ENCODE measurements at places on chromosomes 16 and 17.

- no peak for DNase-seq
Observed at GRCh38 chr17:75572713-75573539, 14.7 kb upstream of the MYO15B start.

- no peak for DNase-seq
Observed at GRCh38 chr16:47979616-47980182, 176.1 kb downstream of the ABCC12 start.

GRCh38 chr16:79537584-79537983 lies 63.0 kb downstream of the MAF start:
- no peak for DNase-seq

DNA sequence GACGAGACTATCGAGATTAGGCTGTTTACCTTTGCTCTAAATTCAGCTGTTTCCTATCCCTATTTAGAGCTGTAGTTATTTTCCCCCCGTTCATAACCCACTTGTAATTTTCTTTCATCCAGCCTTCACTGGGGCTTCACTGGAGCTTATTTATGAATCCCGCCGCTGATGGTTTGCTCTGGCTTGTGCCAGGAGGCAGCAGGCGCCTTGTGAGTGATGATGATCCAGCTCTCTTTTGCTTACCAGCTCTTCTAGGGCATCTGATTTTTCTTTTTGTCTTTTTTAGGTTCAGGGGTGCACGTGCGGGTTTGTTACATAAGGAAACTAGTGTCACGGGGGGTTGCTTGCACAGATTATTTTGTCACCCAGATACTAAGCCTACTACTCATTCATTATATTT lies 37.4 kb upstream of the CDH13 start:
- no peak for DNase-seq

- DNase-seq: no peak
Observed at GRCh38 chr17:83183951-83184506, 104.6 kb downstream of the METRNL start.

GRCh38 chr16:50280932-50281331 lies 14.6 kb downstream of the ADCY7 start:
- DNase-seq: no peak

- DNase-seq: no peak
Observed at GRCh38 chr17:27564463-27564862, 66.5 kb upstream of the LGALS9 start.

- DNase-seq: no peak
Observed at GRCh38 chr17:60355663-60356594, 36.0 kb downstream of the USP32 start.

GRCh38 chr16:60295451-60295850 lies 1561.3 kb upstream of the GOT2 start:
- no peak for DNase-seq

- DNase-seq: no peak
Observed at GRCh38 chr17:43547659-43548256, 1.6 kb upstream of the ETV4 start.

- no peak for DNase-seq
Observed at GRCh38 chr17:73291260-73291801, 20.5 kb downstream of the CDC42EP4 start.

DNA sequence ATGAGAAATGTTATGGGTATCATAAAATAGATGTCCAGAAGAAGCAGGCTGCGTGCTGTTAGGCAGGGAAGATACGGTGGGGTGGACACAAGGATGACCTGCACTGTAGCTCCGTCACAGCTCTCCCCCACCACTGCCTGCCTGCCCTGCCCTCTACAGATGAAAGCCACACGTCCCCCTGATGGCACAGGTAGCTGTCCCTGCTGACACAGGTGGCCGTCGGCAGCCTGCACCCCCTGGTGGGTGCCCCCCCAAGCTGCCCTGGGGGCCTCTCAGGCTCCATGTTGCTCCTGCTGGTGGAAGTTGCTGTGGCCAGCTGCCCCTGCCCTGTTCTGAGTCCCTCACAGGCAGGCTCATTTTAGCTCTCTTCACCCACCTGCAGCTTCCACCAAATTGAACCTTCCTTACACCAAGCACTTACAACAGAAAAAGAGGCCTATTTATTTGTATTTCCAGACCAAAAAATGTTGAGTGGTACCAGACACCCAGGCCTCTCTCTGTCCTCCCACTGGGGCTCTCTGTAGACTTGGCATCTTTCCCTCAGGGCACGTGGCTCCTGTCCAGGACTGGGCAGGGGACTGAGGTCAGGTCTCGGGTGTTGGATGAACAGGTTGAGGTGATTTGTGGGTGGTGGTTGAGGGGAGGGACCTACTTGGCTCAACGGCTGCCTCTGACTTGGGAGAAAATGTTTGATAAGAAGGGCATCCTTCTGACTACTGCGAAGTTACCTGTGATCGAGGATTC lies 50.1 kb upstream of the CACNG5 start:
- DNase-seq: no peak

- DNase-seq: no peak
Observed at GRCh38 chr17:57691939-57692338, 53.2 kb downstream of the CCDC182 start.

DNA sequence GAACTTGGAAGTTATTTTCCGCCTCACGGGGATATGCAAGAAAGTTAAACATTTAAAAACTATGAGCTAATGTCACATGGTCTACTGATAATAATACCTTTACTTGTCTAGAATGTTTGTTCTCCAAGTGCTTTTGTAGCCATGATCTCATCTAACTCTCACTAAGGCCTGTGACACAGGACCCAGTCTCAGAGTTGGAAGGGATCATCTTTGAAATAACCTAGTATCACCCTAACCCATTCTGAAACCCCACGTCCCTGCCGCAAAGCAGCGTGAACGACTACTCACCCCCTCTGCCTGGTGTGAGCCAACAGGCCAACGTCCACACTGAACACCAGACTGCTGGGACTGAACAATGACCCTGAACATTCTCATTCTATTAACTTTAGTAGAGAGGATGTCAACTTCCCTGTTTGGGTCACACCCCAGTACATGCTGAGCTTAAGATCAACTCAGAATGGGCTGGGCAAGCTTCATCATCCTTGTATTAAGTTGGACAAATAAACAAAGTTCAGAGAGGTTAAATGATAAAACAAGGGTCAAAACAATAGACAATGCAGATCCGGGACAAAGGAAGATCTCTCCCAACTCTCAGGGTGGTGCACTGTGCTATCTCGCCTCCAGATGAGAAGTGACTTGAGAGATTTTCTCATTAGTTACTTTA lies 54.8 kb upstream of the BCAR1 start:
- no peak for DNase-seq

GRCh38 chr17:17728550-17729251 lies 47.4 kb downstream of the RAI1 start:
- DNase-seq: no peak

GRCh38 chr17:82840431-82840831 lies 609 bp upstream of the ZNF750 start:
- no peak for DNase-seq

DNA sequence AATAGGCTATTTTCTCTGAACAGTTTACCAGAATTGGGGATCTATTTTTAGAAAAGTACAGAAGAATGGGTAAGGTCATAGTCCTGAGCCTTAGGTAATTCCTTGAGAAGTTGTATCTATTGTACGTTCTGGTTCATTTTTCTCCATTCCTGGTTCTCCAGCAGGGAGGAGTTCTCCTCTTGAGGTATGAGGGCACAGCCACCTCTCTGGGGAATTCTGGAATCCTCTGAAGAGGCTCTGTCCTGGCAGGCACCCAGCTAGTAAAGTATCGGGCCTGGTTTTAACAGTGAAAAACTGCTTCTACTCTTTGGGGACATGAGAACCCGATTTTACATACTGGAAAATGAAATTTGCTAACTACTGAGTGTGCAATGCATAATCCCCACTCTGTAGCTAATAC lies 19.6 kb upstream of the PMFBP1 start:
- no peak for DNase-seq

DNA sequence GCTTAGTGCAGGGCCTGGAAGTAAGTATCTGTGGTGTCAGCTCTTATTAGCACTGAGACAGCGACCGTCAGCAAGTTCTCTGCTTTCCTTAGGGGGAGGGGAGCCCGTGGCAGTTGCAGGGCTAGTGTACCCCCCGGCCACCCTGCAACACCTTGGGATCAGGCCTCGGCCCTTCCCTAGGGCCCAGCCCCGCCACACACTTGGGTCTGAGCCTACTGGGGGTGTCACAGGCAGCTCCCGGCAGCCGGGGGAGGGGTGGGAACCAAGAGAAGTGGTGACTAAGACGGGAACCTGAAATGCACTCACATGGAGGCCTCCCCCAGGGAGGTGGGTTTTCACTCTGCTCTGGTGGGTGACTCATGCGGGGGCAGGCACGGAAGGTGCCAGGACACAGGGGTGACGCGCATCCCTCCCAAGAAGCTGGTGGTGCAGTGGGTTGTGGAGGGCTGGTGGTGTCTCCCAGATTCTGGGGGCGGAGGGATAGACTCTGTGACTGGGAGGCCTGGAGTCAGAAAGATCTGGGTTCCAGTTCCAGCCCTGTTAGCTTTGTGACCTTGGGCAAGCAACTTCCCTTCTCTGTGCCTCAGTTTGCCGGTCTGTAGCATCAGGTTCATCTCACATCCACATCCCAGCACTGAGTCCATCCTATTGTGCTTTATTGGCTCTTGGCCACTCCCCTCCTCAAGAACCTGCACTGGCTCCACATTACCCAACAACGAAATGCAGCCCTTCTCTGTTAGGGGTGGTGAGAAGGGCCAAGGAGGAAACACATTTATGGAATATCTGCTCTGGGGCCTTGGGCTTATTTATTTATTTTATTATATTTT lies 44.5 kb downstream of the LAT start:
- DNase-seq: no peak

DNA sequence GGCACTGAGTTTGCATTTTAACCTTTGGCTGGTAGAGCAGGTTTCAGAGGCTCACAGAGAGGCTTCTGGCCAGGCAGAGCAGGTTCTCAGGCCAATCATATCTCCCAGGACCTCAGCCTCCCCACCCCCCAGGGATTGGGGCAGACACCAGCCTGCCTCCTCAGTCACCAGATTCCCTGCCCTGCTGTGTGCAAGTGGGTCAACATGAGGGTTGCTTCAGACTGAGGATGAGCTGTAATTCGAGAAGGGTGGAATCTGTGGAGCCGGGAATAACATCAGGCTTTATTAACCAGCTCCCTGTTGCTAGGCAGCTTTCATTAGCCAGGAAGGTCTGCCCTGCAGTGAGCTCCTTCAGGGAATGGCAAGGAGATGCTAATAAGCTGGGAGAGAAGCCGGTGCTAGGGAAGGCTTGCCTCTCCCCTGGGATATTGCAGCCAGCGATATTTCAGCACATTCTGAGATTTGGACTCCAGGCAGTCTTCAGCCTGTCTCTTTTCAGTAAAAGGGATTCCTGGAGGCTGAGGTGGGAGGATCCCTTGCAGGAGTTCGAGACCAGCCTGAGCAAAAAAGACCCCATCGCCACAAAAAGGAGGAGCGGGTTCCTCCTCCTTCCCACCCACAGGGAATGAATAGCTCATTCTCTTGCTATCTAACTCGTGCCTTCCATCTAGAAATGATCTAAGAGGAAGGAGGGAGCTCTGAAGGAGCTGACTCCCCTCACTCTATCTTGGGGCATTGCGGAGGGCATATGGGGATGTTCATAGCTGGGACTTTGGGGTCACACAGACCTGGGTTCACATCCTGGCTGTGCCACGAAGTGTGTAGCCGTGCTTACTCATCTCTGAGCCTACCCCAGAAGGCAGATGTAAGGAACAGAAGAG lies 10.7 kb downstream of the SGSM2 start:
- no peak for DNase-seq

GRCh38 chr17:78865682-78866390 lies 25.2 kb upstream of the USP36 start:
- no peak for DNase-seq
